Bronchial smooth muscle cell (primary cell): ENCODE measurements at places on chromosomes 11 and 22. TPM values are rescaled to one million over a fixed set of nuclear protein-coding genes. Genes with fewer than 3 reads are reported as not detected.

APOL4 gene
- total RNA-seq = 0.95 and 8.7 TPM in 2 replicates

TCIRG1 gene
- 28.7 and 43.3 TPM in 2 replicates for total RNA-seq

TMEM86A gene
- 0.47 and 0.60 TPM in 2 replicates for total RNA-seq

WDR74 gene
- 54.7 and 67.1 TPM in 2 replicates for total RNA-seq

APOA4 gene
- not detected in 2 replicates for total RNA-seq

PPFIA1 gene
- total RNA-seq = 28.2 and 38.9 TPM in 2 replicates

LARGE1 gene
- total RNA-seq = 9.8 and 11.2 TPM in 2 replicates

CALCA gene
- not detected in 2 replicates for total RNA-seq

IGF2 gene
- under 0.01 and 0.69 TPM in 2 replicates for total RNA-seq

C22orf31 gene
- total RNA-seq = not detected in 2 replicates

HSD17B12 gene
- total RNA-seq = 33.9 and 49.2 TPM in 2 replicates

SLC5A4 gene
- total RNA-seq = not detected in 2 replicates

PDGFB gene
- 0.16 and 0.43 TPM in 2 replicates for total RNA-seq
